ENCODE measurements at places on chromosomes 16 and 17. TPM values are rescaled to one million over a fixed set of nuclear protein-coding genes. Genes with fewer than 3 reads are reported as not detected.

DNA sequence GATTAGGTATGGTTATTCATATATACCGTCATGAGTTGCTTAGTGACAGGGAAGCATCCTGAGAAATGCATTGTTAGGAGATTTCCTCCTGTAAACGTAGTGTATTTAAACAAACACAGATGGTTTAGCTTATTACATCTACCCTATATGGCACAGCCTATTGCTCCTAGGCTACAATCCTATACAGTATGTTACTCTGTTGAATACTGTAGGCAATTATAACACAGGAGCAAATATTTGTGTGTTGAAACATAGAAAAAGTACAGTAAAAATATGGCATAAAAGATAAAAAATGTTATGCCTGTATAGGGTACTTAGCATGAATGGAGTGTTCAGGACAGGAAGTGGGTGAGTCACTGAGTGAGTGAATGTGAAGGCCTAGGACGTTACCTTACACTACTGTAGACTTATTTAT lies 157.7 kb downstream of the CDH11 start:
- no peak for DNase-seq

GRCh38 chr16:83983491-83983890 lies 15.4 kb downstream of the NECAB2 start:
- no peak for DNase-seq

- DNase-seq, result no peak
Observed at GRCh38 chr17:56471696-56472095, 121.8 kb upstream of the NOG start.

Gene NPIPA3
- total RNA-seq, result 1.7 TPM

Gene GAS2L2
- total RNA-seq, result not detected

GRCh38 chr17:17320188-17320910 lies 17.2 kb downstream of the NT5M start:
- peak; percentile 17 for DNase-seq

Gene SPEM1
- total RNA-seq, result not detected

- no peak for DNase-seq
Observed at GRCh38 chr17:60158751-60159478, 9.1 kb downstream of the CA4 start.

GRCh38 chr17:82445542-82445941 lies 5.0 kb downstream of the CYBC1 start:
- no peak for DNase-seq

DNA sequence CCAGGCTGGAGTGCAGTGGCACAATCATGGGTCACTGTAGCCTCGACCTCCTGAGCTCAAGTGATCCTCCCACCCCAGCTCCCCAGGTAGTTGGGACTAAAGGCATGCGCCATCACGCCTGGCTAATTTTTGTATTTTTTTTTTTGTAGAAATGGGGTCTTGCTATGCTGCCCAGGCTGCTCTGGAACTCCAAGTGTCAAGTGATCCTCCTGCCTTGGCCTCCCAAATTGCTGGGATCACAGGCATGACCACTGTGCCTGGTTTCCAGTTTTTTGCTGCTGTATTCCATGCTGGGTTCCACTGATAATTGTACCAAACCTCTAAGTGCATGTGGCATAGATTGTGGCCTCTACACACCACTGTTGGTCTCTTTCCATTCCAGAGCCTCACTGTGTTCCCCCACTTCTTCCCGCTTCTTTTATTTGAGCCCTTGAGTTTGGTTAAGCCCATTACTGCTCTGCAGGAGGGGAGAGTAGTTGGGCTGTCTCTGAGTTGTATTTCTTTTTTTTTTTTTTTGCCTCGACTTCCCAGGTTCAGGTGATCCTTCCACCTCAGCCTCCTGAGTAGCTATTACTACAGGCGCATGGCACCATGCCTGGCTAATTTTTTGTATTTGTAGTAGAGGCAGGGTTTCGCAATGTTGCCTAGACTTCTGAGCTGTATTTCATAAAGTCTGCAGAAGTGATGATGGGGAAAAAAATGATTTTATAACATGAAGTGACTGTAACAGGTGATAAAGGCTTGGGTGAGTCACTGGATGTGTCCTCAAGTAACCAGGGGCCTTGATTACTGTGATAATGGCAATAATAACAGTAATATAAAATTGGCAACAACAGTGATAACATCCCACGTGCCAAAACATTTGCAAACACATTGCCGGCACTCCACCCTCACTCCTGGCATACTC lies 30.0 kb downstream of the EEF2K start:
- peak; percentile 18 for DNase-seq

Gene RNF222
- total RNA-seq, result not detected

Gene CACNB1
- 57.2 TPM for total RNA-seq

Gene CHST4
- not detected for total RNA-seq

GRCh38 chr16:69188236-69188549 lies 1.2 kb downstream of the SNTB2 start:
- peak; percentile 71 for DNase-seq

Gene CHD9
- total RNA-seq, result 146 TPM

Gene SLC2A4
- total RNA-seq, result 23.7 TPM

DNA sequence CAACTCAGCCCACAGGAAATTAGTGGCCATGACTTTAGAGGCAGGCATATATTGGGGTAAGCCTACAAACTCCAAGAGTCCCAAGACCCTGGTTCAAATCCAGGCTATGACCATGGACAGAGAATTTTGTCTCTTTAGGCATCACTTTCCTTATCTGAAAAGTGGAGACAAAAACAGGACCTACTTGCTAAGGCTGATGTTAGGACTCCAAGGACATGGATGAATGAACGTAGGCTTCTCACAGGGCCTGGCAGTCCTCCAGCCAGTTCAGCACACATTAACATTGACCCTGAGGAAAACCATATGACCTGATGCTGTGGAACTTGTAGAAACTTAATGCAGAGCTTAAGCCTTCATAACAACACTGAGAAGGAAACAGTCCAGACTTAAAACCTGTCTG lies 1.4 kb downstream of the FKBP10 start:
- DNase-seq, result no peak

DNA sequence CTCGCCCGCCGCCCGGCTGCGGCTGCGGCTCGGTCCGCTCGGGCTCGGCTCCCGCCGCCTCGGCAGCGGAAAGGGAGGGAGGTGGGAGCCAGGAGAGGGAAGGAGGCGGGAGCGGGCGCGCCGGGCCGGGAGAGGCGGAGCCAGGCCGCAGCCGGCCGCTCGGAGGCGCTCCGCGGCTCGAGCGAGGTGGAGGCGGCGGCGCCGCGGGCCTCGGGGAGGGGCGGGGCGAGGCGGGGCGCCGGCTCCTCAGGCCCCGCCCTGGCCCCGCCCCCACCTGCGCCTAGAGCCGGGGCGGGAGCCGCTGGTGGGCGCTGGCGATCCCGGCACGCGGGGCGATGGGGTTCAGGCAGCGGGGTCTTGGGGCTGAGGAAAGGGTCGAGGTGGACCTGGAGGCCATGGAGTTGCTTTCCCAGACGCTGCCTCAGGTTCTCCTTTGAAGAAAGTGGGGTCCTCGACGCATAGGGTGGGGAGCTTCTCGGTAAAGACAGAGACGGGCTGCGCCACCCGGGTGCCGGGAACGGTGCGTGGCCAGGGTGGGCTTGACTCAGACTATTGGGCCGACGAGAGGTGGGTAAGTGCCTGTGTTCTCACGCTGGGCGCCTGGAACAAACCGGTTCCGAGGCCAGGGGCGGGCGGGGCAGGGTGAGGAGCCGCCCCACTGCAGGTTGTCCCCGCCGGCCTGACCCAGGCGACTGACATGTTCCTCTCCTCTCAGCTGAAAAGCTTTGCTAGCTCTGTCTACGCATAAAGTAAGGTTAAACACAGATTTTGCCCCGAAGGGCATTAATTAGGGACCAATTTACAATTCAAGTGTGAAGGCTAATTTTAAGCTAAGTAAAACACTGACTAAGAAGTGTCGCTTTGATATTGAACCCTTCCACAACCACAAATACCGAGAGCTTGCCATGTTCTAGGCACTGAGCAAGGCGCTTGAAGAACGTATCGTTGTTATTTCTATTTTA lies at the start of gene CMTM4:
TSS of gene CMTM4 (minus strand) at position 75 of the 962 bp plus-strand sequence. CDS start 218 bp downstream, outside the sequence.
- DNase-seq, result peak; percentile 97

Gene MRTFB
- total RNA-seq, result 52.5 TPM

DNA sequence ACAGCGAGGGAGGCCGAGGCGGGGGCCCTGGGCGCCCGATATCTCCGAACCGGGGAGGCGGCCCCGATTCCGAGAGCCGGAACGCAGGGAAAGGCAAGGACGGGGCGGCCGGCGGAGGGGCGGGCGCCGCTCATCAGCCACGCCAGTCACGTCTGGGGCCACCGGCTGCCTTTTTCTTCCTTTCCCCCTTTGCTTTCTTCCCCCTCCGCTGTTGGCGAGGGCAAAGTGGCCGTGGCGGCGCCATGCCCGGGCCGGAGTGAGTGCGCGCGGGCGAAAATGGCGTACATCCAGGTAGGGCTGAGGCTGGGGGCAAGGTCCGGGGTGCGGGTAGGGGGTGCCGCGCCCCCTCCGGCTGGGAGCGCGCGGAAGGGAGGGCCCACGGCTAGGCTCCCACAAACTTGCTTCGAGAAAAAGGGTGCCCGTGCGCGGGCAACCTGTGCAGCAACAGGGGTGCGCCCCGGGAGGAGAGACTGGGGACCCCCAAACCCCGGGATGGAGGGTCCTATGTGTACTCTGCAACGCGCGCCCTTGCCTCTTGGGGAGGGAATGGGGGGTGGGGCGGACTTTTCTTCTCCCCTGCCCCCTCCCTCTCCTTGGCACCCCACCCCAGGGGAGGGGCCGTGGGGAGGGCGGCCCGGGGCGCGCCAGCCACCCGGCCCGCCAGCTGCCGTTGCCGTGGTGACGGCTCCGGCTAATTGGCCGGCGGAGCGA lies 486 bp downstream of the SYT17 start:
- DNase-seq, result peak; percentile 85

Gene NKD1
- total RNA-seq, result 284 TPM

GRCh38 chr17:62187681-62188080 lies 122.6 kb upstream of the MED13 start:
- no peak for DNase-seq

- peak; percentile 28 for DNase-seq
Observed at GRCh38 chr16:22380529-22380928, 6.1 kb upstream of the CDR2 start.

- DNase-seq, result no peak
Observed at GRCh38 chr17:33667671-33668070, 374.6 kb upstream of the ASIC2 start.

- peak; percentile 80 for DNase-seq
Observed at GRCh38 chr17:79813297-79814126, 16.6 kb upstream of the CBX8 start.

GRCh38 chr17:49616086-49616485 lies 40.4 kb downstream of the NXPH3 start:
- no peak for DNase-seq

Gene FOXJ1
- total RNA-seq, result 4.5 TPM

Data from stomach (tissue), 19 donors.